Hypothalamus (tissue), 51 donors: ENCODE measurements at places on chromosomes 5 and 9.

DNA sequence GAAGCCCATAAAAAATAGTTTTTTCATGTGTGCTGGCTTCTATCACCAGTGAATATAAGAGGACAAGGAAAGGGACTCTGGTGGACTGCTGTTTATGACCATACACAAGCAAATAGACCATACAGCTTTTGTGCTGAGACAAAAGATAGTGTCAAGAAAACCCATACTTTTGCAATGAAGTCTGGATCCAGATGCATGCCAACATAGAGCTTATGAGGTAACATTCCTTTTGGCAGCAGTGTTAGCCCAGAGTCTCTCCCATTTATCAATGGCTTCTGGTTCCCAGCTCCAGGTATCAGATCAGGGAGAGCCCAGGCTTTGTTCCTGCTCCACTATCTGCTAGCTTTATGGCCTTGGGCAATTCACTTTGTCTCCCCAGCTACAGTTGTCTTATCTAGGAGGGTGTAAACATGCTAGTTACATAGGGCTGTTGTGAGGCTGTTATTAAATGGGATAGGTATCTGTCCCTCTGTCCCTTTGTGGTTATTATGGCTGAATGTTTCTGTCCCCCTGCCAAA, 55.6 kb downstream of the CCDC192 start:
- DNase-seq = no peak

- DNase-seq = no peak
Measured at GRCh38 chr5:77280036-77280435, 69.6 kb downstream of the PDE8B start.

GRCh38 chr5:98173334-98173733, 600.1 kb upstream of the RGMB start:
- no peak for DNase-seq

DNA sequence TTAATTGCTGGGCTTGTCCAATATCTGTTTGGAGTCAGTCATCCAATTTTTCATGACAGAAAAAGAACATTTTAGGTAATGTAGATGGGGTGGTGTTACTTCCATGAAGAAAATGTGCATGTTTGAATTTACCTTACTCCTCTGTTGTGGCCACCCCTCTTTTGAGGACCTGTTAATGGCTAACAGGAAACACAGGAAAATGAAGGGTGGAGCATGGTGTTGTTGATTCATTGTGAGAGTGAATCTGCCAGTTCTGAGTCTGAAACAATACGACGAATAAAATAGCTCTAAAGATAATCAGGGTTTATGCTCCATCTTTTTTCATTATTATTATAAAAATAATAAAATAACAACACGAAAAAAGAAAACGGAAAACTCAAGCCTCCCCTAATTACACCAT, 335.3 kb downstream of the KDM4C start:
- DNase-seq = no peak

- DNase-seq = no peak
Measured at GRCh38 chr5:72465066-72465465, 42.1 kb downstream of the ZNF366 start.

- no peak for DNase-seq
Measured at GRCh38 chr9:13395156-13395555, 115.7 kb upstream of the MPDZ start.

GRCh38 chr5:132475987-132476875, 14.3 kb downstream of the IRF1 start:
- no peak for DNase-seq

DNA sequence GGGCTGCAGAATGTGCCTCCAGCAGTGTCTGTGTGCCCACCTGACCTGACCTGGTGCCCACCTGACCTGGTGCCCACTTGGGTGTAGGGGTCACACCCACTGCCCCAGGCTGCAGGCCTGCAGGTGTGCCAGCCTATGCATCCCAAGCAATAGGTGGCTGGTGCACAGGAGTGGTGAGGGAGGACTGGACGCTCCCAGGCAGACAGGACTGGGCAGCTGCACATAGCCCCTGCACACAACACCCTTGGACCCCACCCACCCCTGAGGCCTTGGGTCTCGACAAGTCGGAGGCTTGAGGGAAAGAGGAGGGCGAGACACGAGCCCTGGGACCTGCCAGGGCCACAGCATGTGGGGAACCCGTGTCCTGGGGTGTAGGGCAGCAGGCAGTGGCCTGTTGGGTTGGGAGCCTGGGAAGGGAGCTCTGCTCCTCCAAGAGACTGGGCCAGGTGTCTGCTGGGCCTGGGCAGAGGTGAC, 10.8 kb upstream of the NRARP start:
- no peak for DNase-seq

DNA sequence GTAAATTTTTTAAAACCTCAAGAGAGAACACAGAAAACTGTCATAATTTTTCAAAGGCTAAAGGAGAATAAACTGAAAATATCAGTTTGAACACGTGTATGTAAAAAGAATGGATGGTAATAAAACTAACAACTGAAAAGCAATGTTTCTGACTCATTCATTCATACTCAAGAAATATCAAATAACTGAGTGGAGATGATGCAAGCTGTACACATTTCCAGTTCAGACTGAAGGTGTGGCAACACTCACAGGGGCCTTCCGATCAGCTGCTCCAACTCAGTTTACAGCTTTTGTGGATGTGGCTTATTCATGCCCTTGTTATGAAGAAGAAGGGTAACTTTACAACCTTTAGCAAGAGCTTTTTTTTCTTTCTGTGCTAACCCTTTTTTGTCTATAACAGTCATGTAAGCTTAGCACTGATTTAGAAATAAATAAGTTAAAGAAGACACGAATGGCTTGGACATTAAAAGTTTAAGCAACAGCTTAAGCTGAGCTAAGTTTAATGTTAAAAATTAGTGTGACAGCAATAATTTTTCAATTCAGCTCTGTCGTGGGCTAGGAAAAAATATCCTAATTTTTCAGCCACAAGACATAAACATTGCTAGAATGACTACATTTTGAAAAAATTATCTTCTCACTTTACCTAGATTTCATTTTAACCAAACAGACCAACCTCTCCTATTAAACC, 453.5 kb downstream of the RAB3C start:
- no peak for DNase-seq

DNA sequence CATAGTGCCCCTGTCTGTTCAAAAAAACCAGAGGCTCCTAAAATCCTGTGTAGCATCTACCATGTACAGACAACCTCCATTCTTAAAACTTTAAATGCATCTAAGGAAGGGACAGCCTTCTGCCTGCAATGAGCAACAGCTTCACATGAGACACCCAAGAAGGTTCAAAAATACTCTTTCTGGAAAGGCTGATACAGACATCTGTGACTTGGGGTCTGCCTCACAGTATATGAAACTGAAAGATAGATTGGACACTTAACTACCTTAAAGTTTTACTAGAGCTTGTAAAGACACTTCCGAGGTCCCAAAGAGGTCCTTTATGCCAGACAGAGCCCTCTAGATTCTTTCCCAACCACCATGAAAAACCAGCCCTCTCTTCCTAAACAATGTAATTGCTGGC, 28.2 kb upstream of the CATSPER3 start:
- DNase-seq = no peak

DNA sequence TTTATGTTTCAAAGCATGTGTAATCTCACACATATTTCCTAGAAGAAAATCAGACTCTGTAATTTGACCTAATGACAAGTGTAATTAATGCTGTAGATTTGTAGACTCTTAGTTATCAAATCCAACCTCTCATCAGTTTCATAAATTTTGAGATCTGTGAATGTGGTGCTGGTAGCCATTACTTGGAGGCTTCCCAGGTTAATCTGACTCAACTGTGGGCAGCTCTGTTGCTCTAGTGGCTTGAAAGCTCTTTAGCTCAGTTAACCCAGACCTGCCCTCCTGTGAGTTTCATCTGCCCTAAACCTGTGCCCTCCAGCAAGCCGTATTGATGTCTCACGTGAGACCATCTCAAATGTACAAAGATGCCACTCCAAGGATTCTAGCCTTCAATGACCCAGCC, 323.4 kb downstream of the FBXL7 start:
- DNase-seq = no peak

- DNase-seq = no peak
Measured at GRCh38 chr5:143143973-143144372, 259.5 kb downstream of the NR3C1 start.

- no peak for DNase-seq
Measured at GRCh38 chr5:141870871-141871270, 7.3 kb downstream of the PCDH1 start.

GRCh38 chr5:143196601-143197259, 206.8 kb downstream of the NR3C1 start:
- DNase-seq = no peak

GRCh38 chr9:135249191-135249590, 161.7 kb downstream of the OLFM1 start:
- DNase-seq = no peak

DNA sequence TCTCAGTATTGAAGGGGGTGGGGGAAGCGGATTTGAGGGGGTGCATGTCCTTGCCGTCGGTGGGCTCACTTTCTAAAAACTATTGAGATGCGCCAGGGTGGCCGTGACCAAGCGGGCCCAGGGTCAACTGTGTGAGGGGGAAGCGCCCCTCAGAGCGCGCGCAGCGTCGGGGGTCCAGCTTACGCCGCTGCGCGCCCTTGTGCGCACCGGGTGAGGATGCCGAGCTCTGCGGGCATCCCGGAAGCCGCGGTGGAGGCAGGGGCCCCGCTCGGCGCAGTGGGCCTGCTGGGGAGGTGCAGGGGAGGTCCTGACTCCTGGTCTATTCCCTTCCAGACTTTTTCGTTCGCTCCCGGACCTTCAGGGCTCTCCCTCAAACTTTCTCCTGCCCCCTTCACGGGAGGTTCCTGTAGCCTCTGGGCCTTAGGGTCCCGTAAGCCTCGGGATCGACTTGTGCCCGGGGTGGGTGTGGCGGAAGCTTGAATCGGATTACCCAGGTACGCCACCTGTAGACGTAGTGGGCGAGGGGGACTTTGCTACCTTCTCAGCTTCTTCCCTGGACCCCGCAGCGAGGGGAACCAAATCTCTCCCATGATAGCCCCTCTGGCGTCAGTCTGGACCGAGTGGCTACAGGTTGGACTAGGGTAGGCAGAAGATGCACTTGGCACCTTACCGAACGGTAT, 2.5 kb upstream of the PRDM6 start:
- DNase-seq = no peak

GRCh38 chr5:157748760-157749461, 5.4 kb downstream of the LSM11 start:
- no peak for DNase-seq

DNA sequence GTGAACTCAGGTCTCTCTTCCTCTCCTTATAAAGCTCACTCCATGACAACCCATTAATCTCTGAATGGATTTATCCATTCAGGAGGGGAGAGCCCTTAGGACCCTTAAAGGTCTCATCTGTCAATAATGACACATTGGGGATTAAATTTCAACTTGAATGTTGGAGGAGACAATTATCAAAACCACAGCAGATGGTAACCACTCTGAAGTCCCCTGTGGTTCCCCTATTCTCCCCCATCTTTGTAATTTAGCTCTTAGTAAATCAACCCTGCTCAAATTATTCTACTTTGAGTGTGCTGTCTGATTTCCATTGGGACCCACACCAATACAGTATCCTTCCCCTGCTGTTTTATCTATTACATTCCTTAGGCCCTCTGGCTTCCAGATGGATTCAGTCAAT, 72.0 kb upstream of the RAI14 start:
- DNase-seq = no peak

- DNase-seq = no peak
Measured at GRCh38 chr9:24245988-24246387, 299.7 kb downstream of the IZUMO3 start.

DNA sequence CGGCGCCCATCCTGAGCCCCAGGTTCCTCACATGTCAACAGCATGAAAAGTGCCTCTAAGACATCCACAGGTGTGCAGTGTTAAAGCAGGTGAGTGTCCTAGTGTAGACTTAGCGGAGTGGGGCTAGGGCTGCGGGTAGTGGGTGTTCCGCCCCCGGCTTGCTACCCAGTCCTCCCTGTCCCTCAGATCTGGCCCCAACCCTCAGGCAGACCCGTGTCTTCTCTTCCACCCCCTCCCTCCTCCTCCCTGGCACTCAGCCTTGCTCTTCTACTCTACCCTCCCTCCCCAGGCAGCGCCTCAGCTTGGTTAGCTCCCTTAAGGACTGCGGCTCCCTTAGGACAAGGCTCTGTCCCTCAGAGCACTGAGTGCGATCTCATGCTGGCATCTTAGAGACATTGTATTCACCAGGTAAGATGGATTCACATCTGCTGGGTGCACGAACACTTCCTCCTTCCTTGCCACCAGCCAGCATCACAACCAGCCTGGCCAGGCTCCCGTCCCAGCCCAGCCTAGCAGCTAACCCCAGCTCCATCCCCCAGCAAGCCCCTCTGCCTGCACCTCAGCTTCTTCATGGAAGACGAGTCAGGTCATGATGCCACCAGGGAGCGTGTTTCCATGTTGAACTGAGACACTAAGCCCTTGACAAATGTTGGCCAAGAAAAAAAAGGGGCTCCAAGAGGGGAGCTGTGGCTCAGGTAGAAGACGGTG, 46.8 kb downstream of the NSUN2 start:
- DNase-seq = no peak

DNA sequence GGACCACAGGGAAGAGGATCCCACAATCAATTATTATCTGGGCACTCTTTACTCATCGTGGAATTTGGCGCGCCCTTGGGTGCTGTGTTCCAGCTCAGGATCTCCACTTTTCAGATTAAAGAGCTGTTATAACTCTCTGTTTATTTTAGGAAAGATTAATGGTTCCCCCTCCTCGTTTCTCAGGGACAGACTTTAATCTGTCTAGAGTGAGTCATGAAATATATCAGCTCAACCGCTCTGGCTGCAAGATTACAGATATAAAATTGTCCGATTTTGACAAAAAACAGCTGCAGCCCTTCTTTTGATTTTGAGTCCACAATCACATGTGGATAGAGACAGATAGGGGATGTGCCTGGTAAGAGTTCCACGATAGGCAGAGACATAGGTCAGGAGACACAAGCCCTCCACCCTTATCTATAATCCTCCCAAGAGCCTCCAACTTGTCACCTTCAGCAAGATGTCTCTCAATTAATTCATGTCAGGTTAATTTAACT, 77.6 kb upstream of the ANKRD55 start:
- DNase-seq = no peak

DNA sequence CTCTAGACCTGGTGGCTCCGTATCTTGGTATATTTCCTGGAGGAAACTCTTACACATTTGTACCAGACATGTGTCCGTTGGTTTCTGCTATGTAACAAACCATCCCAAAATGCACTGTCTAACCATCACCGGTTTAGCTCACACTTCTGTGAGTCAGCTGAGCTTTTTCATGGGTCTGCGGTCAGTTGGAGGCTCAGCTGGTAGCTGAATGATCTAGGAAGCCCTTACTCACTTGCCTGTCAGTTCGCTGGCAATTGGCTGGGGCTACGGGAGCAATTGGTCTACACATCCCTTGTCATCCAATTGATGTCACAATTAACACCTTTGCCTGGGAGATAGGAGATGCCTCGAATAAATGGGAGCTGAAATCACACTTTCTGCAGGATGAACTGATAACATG, 11.6 kb upstream of the WHRN start:
- DNase-seq = no peak

DNA sequence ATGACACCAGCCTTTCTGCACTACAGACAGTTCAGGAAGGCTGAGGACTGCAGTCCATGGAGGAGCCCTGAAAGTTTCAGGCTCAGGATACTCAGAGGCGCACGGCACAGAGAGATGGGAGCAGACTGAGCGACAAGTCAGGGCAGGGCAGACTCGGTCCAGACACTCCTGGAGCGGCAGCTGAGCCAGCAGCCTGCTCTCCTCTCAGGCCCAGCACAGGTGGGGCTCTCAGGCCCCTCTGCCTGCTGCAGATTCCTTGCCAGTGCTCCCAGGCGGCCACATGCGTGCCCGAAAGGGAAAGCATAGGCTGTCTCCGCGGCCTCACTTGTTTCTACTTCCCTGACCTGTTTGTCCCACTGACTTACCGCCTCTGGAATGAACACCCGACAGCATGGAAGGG, 228.3 kb downstream of the IRX2 start:
- no peak for DNase-seq
